ELF-1 (cell line): ENCODE measurements at places on chromosomes 2 and 18.

GRCh38 chr18:76564117-76564516 lies 69.1 kb upstream of the ZNF516 start:
- DNase-seq: no peak

DNA sequence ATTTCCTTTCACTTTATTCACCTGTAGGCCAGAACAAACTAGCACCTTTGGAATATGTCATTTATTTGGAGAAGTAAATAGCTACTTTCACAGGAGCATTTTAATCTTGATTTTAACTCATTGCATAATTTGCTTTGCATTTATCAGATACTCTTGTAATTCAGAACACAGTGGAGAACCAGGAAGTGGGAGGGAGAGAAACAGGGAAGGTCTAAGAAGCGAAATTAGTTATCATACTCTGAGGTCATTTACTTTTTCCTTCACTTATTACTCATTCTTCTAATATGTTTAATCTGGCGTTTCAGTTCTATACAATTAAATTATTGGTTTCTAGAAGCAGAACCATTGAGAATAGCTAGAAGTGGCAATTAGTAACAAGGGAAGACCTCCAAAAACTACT lies 20.7 kb downstream of the RBM44 start:
- no peak for DNase-seq

DNA sequence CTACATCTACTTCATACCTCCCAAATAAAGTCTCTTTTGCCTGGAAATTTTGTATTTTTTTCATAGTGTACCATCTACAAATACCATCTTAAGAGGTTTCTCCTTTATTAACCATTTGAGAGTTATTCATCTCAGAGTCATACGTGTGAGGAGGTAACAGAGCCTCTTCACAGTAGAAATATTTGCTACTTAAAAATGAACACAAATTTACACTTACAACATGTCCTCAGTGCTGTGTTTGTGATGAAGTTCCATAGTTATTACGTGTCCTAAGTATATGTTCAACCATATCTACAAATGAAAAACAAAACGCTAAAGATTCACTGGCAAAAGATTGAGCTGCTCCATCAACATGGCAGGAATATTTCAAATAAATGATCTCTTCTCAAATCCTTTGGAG lies 48.5 kb upstream of the HNRNPA3 start:
- no peak for DNase-seq

- DNase-seq: peak; percentile 90
Measured at GRCh38 chr18:34158881-34159690, 65.6 kb downstream of the NOL4 start.

GRCh38 chr18:59907172-59907571 lies 7.4 kb downstream of the PMAIP1 start:
- no peak for DNase-seq

DNA sequence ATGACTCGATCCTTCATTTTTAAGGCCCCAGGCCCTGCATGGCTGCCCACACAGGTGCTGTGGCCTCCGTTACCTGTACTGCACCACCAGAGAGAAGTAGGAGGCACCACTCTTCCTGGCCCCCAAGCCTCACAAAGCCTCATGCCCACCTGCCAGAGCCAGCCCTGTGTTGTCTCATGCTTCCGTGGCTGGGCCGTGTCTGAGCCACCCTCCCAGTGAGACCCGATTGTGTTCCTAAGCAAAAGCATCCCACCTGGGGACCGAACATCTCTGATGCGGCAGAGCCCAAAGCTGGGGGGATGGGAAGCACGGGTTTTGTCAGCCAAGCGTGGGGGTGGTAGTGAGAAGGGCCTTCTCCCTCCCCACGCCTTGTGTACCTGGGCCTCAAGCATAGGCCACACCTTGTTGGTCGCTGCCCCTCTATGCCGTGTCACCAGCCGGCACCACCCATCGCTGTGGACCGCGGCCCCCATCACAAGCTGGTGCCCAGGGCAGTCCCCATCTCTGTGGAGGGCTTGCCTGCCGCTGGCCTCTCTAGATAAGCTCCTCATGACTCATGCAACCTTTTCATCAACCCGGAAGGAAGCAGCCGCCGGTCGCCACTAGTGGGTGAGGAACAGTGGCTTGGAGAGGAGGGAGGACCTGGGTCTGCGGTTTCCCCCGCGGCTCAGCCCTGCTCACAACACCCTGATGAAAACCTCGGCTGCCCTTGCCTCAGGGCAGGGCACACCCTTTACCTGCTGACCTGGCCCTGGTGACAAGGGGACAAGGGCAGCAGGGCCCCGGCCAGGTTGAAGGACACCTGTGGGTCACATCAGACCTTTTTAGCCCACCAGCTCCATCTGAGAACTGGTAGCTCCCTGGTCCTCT lies 2.7 kb upstream of the RNPEPL1 start:
- peak; percentile 67 for DNase-seq

GRCh38 chr2:126893606-126894005 lies 5.1 kb upstream of the TEX51 start:
- no peak for DNase-seq

DNA sequence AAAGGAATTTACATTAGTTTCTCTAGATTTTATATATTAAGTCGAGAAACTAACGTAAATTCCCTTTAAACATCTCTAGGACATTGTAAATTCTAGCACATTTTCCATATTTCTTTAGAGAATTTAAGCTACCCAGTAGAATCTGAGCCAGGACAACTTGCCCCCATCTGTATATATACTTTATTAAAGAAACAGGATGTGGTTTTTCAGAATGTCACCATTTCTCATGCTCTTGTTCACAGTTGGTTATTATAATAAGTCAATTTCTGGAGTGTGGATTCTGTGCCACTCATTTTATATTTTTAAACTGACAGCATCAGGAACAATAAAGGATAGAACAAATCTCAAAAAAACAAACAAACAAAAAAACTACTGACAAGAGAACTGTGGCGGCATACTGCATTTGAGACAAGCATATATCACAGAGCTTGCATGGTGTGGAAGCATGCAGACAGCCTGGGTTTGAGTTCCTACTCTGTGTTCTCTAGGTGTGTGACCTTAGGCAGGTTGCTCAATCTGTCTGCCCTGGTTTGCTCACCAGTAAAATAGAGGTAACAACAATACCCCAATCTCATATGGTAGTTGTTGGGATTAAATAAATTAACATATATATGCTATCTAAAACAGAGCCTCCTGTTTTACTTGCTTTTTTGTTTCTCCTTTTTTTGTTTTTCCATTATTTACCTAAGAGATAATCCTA lies 61.4 kb upstream of the DNER start:
- no peak for DNase-seq

DNA sequence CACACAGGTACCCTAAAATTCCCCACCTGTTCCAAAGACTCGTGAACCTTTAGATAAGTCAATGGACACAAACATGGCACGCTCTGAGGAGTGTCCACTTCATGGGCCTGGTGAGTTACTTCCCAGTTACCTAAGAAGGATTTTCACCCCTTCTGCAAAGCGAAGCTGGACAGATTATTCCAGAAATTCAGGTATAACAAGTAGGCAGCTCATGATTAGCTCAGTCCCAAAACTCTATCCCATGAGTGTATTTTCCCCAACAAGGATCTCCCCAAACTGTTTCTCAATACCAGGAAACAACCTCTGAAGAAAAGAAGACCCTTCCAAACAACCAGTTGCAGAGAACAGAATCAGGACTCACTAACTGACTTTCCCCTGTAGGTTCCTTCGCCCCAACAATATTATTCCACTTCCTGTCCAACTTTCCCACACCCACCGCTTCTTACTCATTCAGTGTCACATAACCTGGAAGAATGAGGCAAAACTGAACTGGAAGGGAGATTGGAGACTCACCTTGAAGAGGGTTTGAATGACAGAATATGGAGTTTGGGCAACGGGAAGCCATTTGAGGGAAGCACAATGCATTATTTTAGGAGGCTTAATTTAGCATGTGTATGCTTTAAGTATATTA lies 120.1 kb downstream of the ANTXR1 start:
- DNase-seq: no peak

GRCh38 chr2:46431481-46432235 lies 47.7 kb upstream of the TMEM247 start:
- DNase-seq: no peak

DNA sequence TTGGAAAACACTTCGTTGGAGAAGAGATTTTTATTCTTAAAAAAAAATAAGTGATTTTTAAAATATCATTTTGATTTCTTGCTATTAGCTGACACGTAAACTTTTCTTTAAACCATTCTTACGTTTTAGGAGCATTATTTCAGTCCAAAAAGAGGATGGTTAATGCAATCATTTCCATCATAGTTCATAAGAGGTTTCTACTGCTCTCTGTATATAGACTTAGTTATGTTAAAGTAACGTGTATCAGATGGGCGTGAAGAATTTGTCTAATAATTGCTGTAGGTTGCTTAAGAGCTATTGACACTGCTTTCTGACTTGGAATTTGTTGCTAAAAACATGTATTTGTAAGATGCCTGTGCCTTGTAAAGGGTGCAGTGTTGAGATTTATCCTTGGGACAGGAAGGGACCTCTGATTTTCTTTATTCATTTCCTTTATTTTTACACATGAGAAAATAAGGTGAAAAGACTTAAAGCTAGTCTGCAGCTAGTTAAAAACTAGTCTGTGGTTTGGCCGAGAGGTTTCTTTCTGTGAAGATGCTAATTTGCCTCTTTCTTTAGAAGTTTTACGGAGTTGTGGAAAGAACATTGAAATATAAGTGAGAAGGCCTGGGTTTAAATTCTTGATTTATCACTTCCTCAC lies 2.9 kb downstream of the ANKRD12 start:
- DNase-seq: no peak

DNA sequence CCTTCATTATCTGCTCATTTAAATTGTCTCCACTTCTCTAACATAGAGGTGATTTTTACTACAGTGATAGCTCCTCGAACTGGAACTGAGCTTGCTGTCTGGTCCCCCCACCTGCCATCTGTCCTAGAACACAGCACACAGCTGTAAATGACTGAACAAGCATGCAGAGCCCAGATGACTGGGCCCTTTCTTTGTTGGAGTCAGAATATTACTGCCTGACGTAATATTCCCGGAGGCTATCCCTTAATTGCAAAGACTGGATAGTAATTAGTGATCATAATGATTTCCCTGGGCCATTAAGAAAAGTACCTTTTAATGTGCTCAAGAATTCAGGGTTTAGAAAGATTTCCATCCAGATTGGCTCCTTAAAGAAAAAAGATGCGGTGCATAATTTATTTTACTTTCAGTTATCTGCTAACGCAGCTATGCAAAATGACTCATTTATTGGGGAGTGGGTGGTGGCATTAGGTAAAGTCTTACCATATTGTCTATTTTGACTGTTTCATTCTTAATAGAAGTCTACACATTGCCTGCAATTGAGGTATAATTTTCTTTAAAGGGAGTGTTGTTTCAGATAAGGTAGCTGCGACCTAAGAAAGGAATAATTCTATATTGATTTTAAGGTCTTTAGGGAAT lies 84.4 kb downstream of the MAP4K4 start:
- DNase-seq: no peak

GRCh38 chr2:171319164-171319810 lies 114.5 kb downstream of the METTL8 start:
- DNase-seq: peak; percentile 56

GRCh38 chr18:68940754-68941153 lies 142.9 kb downstream of the CCDC102B start:
- DNase-seq: no peak

- DNase-seq: no peak
Measured at GRCh38 chr2:27907547-27907946, 17.0 kb downstream of the BABAM2 start.

DNA sequence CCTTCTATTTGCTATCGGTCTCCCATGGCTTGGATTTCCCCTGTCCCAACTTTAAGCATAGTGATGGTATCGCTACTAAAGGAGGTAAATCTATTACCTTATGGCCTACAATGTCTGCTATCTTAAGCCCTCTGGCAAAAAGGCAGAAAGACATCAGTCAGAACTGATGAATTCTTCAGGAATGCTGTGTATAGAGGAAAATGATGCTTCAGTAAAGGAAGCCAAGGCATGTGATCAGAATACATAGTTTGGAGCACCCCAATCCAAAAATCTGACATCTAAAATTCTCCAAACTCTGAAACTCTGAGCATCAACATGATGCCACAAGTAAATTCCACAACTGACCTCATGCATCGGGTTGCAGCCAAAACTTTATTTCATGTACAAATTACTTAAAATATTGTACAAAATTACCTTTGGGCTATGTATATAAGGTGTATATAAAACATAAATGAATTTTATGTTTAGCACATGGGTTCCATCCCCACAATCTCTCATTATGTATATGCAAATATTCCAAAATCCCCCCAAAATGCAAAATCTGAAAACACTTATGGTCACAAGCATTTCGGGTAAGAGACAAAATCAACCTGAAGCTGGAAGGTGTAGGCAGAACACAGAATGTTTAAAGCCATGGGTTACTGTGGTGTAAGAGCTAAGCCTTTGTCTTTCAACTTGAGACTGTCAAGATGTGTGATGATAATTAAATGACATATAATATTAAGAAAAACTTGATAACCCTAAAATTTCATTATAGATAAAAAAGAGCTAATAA lies 66.2 kb downstream of the CUL3 start:
- no peak for DNase-seq

DNA sequence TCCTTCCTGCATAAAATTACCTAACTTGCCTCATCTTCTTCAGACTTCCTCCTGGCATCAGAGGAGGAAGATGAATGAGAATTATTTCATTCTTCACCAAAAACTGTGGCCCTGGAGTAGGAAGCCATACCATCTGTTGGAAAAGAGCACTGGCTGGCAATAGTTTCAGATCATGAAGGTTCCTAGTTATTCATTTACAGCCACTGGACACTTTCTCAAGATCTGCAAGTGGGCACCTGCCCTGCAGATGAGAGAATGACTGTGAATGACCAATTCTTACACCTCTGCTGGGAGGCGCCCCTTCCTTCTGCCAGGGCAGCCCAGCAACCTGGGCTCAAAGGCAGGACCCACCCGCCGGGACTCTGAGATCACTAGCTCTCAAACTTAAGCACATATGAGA lies 13.0 kb downstream of the DIPK1C start:
- DNase-seq: no peak

DNA sequence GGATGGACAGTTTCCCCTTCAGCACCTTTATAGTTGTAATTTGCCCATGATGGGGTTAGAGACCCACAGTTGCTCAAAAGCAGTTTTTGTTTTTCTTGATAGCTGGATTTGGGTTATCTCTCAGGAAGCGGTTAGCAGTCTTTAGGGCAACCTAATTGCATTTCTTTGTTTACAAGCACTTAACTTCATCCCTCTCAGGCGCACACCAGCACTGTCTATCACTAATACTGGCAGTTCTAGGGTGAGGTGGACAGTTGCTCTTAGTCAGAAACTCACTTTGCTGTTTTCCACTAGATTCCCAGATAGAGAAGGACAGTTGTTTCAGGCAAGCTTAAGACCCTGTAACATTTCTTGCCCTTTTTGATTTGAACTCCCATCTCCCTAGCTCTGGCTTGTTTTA lies 146.0 kb downstream of the AGAP1 start:
- no peak for DNase-seq

- peak; percentile 64 for DNase-seq
Measured at GRCh38 chr2:24362253-24362652, 1.9 kb upstream of the ITSN2 start.

GRCh38 chr2:113848758-113849415 lies 41.0 kb upstream of the ACTR3 start:
- DNase-seq: no peak

- DNase-seq: no peak
Measured at GRCh38 chr2:18597618-18598017, 8.2 kb upstream of the NT5C1B start.

GRCh38 chr2:10305254-10305635 lies 2.5 kb downstream of the HPCAL1 start:
- no peak for DNase-seq

GRCh38 chr18:74790451-74790850 lies 192.8 kb downstream of the ZNF407 start:
- DNase-seq: no peak
